Kidney (tissue), 22 donors: ENCODE measurements at places on chromosomes 7 and 10. TPM values are rescaled to one million over a fixed set of nuclear protein-coding genes. Genes with fewer than 3 reads are reported as not detected.

CALHM1 gene
- not detected for polyA plus RNA-seq

MOGAT3 gene
- 0.37 TPM for polyA plus RNA-seq

- no peaks in the 10 kb centered on the region for H3K4me1 ChIP-seq
- H3K27me3 ChIP-seq: no peaks in the 10 kb centered on the region
- H3K4me3 ChIP-seq: no peak overlapping the region
- DNase-seq: no peak
Measured at GRCh38 chr10:74786126-74786525, 40.3 kb upstream of the KAT6B start.

AS3MT gene
- 36.7 TPM for polyA plus RNA-seq

EGR2 gene
- polyA plus RNA-seq: 0.30 TPM

- H3K36me3 ChIP-seq: no peaks in the 10 kb centered on the region
- no peaks in the 10 kb centered on the region for H3K27me3 ChIP-seq
- no peak overlapping the region for H3K27ac ChIP-seq
- DNase-seq: no peak
- H3K4me1 ChIP-seq: no peaks in the 10 kb centered on the region
Measured at GRCh38 chr10:52129410-52130178, 184.5 kb upstream of the DKK1 start.
